ENCODE measurements at places on chromosomes 5 and 9.

DNA sequence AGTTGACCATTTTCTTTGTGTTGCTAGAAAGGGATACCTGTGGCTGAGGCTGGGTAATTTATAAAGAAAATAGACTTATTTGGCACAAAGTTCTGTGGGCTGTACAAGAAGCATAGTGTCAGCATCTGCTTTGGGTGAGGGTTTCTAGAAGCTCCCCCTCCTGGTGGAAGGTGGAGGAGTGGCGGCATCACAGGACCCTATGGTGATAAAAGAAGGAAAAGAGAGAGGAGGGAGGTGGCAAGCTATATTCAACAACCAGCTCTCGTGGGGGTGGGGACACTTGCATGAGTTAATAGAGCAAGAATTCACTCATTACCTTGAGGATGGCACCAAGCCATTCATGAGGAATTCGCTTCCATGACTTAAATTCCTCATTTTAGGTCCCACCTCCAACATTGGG is 2041.4 kb upstream of the CDH9 start:
- no peak for DNase-seq

DNA sequence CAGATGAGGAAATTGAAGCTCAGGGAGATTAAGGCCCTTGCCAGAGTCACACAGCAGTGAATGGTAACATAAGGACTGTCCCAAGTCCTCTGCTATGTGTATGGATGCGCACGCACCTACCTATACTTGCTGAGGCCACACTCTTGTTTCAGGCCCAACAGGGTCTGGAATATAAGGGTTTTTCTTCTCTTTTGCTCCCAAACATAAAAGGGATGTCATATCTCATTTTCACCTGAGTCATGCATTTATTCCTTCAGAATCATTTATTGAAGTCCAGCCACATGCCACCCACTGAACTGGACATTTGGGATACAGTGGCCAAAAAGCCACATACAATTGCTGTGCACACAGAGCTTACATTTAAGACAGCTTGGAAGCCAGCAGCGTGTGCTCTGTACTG is 92.0 kb downstream of the SH3TC2 start:
- DNase-seq: no peak

DNA sequence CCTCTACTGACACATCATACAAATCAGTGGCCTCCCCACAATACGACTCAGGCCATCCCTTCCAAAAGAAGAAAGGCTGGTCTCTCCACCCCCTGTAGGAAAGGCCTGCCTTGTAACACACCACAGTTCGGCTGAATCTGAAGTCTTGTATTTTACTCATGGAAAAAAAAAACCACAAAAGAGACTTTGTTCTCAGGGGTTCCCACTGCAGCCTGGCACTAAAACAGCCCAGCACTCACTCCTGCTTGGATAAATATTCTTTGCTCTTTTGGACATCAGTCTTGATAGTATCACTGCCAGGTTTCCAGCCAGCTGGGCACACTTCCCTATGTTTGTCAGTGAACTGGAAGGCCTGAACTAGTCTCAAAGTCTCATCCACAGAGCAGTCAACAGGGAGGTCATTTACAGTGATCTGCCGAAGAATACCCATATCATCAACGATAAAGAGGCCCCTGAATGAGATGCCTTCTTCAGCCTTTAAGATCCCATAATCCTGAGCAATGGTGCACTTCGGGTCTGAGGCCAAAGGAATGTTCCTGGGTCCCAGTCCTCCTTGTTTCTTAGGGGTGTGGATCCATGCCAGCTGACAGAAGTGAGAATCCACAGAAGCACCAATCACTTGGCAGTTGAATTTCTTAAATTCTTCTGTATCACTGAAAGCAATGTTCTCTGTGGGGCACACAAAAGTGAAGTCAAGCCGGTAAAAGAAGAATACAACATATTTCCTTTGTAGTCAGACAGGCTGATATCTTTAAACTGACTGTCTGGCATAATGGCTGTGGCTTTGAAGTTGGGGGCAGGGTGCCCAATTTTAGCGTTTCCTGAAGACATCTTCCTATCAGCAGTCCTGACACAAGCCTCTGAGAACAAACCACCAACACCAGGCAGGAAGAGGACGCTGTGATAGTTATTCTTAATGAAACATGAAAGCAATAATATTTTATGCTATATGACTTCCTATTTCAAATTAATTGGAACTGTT is 198.1 kb downstream of the LURAP1L start:
- DNase-seq: no peak

DNA sequence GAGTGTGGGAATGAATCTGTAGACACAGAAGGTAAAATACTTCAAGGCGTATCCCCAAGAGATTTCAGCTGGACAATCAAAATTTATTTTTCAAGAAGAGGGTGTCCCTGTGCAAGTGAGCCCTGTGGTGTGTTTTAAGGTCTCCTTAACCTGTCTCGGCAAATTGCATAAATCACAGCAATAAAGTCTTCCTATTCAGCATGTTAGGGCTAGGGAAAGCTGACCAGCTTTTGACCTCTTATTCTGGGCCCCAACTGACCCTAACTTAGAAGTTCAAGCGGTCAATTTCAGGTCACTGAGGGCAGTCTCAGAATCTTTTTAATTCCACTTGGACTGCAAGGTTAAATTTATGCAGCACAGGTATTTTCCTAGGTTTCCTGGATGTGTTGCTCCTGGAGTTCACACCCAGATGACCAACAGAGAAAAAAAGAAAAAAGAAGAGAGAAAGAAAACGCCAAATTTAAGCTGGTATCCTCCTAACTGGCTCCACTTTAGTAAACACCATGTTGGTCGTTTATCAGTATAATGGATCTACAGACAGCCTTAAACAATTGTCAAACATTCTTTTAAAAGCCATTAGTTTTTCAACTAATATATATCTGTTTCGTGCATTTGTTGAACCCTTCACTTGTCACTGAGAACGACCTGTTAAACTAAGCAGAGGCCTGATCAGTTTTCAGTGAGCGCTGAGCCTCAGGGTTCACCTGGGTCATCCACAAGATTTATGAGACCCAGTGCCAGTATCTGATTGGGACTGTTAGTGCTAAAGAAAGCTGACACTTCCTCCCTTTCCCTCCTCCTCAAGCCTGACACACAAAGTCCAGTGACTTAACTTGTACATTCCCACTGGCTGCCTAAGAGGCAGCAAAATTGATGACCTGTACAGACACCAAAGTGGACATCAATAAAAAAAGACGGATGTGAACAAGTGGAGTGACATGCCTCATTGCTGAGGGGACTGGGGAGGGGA is 546.1 kb downstream of the NR2F1-AS1 start:
- no peak for DNase-seq

DNA sequence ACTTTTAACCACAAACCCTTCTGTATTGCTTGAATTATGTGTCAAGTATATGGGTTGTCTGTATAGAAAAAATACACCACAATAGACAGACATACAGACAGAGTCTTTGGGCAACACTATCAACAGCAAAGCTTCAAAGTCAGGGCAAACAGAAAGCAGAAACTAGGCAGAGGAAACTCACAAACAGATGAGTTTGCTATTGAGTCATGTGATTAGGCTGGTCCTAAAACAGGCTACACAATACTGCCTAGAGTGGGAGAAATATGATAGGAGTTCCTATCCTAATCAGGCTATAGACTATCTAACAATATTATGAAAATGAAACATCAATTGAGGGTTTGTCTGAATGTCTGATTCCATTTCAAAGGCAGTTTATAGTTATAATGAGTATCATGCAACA is 156.4 kb downstream of the EDIL3 start:
- DNase-seq: no peak
